GM12864 (cell line): ENCODE measurements at places on chromosomes 5 and 9.

GRCh38 chr5:146048994-146049703, 56.2 kb downstream of the PLAC8L1 start:
- no peak for DNase-seq

GRCh38 chr9:4010309-4010708, 289.6 kb downstream of the GLIS3 start:
- DNase-seq, result no peak

DNA sequence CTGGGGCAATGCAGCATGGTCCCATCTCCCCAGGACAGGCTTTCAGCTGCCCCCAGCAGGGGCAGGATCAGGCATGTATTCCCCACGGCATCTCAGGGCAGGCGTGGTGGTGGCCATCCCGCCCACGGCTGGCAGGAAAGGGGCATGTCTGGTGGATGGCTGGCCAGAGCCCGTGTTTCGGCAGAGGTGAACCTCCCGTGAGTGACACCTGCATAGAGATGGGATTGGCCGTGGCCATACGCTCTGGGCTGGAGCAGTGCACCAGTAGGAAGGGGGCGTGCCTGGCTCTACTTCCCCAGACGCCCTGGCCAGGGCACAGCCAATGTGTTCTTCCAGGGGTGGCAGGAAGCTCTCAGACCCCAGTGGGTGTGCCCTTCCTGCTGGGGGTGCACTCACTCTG, 139.1 kb downstream of the ZNF354C start:
- no peak for DNase-seq

DNA sequence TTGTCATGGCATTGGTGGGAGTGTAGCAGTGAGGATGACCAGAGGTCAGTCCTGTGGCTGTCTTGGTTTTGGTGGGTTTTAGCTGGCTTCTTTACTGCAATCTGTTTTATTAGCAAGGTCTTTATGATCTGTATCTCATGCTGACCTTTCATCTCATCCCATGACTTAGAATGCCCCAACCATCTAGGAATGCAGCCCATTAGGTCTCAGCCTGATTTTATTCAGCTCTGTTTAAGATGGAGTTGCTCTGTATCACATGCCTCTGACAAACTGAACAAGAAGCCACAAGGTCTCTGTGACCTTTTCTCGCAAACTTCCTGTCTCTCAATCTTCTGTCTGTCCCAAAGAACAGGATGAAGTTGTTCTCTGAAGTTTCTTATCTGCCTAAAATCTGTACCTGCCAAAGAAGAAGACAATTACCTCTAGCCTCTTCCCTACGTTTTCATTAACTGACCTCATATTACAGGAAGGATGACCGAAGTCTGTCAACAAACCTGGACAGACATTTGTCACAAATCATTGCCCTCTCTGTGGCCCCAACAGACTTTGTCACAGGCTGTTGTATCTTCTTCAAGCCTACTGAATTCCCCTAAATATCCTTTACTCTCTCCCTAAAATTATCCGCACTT, 284.2 kb upstream of the SEMA6A start:
- no peak for DNase-seq

GRCh38 chr5:79984363-79984762, 6.7 kb downstream of the MTX3 start:
- no peak for DNase-seq

DNA sequence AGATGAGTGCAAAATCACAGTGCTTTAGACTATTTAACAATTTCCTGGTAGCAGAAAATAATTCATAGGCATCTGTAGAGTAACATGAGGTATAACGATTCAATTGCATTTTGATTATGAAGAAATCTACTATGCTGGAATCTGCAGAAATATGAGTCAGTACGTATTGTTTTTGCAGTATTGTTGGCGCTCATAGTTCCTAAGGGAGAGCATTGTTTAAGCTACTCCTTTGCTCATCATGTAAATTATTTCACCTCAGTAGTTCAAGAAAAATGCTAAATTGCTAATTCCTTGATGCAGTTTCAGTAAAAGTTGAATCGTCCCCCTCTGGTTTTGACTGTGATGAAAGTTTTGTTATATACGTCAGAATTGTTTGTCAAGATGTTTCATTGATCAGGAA, 458.4 kb downstream of the HINT1 start:
- no peak for DNase-seq

GRCh38 chr9:137760426-137760825, 117.2 kb upstream of the CACNA1B start:
- DNase-seq, result no peak

DNA sequence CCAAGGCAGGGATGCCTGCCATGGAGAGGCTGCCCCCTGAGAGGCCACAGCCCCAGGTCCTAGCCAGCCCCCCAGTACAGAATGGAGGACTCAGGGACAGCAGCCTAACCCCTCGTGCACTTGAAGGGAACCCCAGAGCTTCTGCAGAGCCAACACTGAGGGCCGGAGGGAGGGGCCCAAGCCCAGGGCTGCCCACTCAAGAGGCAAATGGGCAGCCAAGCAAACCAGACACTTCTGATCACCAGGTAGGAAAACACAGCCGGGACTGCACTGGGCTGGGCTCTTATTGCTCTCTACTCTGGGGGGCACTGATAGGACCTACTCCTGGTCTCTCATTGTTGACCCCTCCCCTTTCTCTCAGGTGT, 3.2 kb downstream of the RELL2 start:
- no peak for DNase-seq

- peak; percentile 84 for DNase-seq
Measured at GRCh38 chr5:178120607-178121357, 7.5 kb downstream of the N4BP3 start.

GRCh38 chr9:104094534-104095015, 466 bp downstream of the SMC2 start:
- no peak for DNase-seq

DNA sequence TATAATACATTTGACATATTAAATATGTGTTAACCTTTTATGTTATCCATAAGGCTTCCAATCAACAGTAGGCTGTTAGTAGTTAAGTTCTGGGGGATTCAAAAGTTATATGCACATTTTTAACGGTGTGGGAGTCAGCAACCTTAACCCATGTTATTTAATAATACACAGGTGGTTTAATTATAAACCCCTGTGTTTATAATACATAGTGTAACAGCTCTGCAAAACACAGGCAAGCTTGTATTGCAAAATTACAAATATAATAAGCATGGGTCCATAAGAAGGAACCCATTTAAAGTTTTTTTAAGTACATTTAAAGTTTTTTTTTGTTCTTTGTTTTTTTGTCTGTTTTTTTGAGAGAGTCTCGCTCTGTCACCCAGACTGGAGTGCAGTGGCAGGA, 14.5 kb upstream of the RAD23B start:
- DNase-seq, result no peak

GRCh38 chr5:177599731-177600507, at the start of gene B4GALT7:
Gene B4GALT7, plus strand, starts transcription at chr5:177600132. Its CDS starts 79 bp downstream, at chr5:177600211.
- no peak for DNase-seq

GRCh38 chr9:131330814-131331600, 41.5 kb downstream of the PLPP7 start:
- DNase-seq, result no peak

GRCh38 chr5:163718272-163718671, 212.9 kb downstream of the MAT2B start:
- DNase-seq, result no peak

GRCh38 chr5:178389026-178389729, 156.6 kb upstream of the PHYKPL start:
- DNase-seq, result no peak

DNA sequence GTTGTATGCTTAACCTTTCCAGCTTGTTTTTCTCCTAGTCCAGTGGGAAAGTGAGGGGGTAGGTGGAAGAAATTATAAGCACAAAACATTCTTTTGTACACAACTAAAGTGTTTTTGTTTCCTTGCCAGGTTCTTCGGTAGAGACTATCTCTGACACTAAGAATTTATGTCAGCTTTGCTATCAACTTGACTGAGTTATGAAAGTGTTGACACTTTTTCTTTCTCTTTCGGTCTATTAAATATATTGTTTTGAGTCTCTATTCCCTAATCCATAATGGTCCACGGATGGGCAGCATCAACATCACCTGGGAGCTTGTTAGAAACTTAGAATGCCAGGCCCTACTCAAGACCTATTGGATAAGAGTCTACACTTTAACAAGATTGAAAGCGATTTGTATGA, 195.0 kb upstream of the ATP10B start:
- DNase-seq, result no peak

- no peak for DNase-seq
Measured at GRCh38 chr5:2735996-2736395, 15.5 kb downstream of the IRX2 start.

- no peak for DNase-seq
Measured at GRCh38 chr5:127878174-127878750, 175.1 kb downstream of the CCDC192 start.

DNA sequence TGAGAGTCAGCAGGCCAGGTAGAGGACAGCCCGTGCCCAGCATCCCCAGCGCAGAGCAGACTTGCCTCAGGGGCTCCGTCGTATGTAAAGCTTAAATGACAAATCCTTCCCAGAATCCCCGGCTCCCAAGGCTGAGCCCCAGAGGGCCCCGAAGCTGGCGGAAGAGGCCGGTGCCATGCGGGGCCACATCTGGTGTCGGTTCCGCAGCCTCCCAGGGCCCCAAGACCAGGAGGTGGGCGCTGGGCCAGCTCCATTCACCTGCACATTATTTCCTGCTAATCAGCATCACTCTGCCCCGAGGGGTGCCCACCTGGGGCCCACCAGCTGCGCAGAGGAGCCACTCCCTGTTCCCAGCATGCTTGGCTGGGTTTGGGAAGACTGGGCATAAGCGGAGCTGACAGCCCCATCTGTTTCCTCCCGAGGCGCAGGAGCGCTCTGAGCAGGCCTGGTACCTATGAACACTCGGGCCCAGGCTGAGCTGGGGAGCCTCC, 124.0 kb upstream of the PPP1R26 start:
- DNase-seq, result no peak

DNA sequence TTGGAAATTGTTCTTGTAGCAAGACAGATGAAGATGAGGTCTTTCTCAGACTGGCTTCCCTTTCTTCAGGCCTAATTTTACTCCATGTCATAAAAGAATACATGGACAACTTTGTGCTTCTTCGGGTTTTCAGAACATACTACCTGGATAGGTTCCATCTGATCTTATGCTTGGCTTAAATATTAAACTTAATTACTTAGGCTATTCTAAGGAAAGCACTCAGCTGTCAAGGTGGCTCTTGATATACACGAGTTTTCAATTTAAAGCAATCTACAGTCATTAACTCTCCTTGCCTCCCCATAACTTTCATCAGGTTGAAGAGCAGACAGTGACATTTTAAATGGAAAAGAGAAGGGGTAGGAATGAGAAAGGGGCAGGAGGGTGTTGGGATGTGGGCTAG, 9.5 kb upstream of the PPP3R2 start:
- DNase-seq, result no peak

GRCh38 chr5:97967292-97967691, 784.2 kb upstream of the RIOK2 start:
- no peak for DNase-seq

DNA sequence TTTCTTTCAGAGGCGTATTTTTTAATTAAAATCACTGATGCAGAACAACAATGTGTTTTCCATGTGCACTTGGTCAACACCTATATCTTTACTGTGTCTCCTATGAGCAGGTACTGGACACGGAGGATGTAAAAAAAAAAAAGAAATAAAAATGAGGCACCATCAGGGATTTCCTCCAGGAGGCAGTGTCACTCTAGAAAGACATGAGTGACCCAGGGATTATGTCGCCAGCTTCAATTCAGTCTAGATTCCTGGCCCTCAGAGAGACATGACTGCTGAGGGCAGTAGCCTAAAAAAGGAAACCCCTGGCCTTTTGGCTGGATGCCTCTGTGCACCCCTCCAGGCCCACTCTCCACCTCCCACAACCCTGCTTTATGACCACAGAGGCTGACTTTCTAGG, 18.3 kb upstream of the IL33 start:
- no peak for DNase-seq

DNA sequence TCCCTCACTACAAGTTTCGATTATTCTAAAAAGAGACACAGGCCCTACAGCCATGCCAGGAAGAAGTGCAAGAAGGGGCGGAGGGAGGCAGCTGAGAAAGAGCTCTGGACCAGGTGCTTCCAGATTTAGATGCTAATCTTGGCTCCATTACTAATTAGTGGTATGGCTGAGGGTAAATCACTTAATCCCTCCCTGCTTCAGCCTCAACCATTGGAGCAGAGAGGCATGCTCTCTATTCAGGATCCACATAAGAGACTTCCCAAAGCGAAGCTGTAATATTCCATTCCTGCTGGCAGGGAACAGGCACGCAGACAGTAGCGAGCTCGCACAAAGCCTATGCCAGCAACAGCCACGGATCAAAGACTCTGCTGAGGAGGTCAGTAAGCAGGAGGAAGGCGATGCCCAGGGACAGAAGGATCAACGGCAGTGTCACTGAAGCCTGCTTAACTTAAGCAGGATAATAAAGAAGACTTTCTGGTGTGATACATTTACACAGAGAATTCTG, 24.2 kb downstream of the LIFR start:
- DNase-seq, result no peak

DNA sequence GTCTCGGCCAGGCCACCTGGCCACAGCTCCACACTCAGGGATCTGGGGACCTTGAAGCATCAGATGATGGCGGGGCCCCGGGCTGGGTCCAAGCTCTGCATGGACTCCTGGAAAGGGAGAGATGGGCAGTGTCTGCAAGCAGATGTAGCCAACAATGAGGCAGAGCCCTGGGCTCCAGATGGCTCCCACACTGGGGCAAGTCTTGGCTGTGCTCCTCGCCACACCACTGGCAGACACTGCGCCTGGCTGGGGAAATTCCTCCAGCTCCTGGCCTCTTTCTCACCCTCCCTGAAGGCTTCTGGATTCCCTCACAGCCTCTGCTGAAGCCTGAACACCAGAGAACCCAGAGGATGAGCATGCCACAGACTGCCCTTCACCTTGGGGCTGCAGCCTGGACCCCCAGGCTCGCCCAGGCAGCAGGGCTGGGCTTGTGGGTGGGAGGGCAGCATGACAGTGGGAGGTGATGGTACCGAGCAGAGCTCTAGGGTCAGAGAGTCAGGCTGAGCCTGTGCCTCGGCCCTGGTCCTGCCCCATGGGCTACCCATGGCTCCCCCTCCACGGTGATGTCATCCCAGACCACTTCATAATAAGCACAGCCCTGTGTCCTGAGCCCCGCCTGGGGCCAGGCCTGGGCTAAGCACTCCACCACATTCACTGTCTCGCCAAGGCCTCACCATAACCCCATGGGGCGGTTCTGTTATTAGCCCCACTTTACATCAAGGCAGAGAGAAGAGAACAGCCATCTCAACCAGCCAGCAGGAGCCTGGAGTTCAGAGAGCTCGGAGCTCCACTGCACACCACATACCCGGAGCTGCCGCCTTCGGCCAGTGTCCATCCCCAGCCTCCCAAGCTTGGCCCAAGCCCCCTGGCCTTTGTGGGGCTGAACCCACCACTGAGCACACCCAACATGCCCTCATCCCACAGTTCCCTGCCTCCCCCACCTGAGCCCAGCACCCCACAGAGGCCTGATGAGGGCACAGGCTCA, 62.2 kb upstream of the ADAMTS2 start:
- no peak for DNase-seq
